ENCODE measurements at places on chromosomes 13 and 19.
A peak's percentile ranks its signal among the peaks of the same experiment; 100 is the strongest.

DNA sequence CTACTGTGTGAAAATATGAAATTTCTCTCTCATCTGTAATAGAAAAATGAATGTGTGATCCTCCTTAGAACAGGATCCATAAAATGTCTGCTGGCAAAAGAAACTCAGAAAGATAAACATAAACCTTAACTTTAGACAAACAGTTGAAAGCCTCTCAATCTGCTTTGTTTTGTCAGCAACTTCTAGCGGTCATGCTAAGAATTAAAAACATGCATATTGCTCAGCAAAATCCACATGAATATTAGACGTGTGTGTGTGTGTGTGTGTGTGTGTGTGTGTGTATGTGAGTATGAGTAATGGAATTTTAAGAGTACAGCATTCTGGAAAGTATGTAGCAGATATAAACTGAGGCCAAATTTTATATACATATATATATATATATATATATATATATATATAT, 1779.2 kb upstream of the MIR17HG start:
- DNase-seq = no peak

- DNase-seq = no peak
These were observed 4.0 kb upstream of the FTL start for GRCh38 chr19:48961051-48961649.

DNA sequence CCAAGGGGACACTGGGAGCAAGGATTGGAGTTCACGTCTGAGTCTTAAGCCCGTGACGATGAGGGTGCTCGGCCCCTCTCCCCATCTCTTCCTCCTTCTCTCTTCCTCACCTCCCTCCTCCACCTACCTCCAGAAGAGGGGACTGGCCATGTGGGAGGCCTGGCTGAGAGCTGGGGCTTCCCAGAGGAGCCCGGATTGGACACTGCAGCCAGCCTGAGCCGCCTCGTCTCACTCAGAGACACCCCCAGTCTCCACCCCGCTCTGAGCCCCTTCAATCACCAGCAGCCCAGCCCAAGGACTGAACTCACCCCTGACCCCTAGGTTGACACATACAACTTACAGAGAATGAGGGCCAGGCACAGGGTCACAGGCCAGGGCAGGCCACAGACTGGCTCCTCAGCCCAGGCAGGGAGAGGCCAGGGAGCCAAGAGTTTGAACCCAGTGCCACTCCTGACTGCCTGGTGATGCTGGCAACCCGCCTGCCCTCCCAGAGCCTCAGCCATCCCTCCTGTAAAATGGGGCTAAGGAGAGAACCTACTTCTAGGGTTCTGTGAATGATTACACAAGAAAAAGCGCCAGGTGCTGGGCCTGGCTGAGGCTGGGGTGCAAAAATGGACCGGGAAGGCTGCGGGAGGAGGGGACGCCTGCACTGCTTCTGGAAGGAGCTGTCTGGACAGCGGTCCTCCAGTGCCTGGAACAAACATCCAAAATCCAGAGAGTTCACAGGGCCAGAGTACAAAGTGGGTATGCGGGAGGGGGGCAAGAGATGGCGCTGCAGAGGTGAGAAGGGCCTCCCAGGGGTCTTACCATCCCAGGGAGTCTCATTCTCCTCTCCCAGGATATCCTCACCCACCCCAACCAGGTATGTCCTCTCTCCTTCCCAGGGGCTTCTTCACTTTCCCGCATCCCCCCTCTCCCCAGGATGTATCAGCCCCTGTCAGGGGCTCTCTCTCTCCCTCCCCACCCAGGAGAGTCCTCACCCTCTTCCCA, 1.1 kb downstream of the CD79A start:
- DNase-seq = no peak

DNA sequence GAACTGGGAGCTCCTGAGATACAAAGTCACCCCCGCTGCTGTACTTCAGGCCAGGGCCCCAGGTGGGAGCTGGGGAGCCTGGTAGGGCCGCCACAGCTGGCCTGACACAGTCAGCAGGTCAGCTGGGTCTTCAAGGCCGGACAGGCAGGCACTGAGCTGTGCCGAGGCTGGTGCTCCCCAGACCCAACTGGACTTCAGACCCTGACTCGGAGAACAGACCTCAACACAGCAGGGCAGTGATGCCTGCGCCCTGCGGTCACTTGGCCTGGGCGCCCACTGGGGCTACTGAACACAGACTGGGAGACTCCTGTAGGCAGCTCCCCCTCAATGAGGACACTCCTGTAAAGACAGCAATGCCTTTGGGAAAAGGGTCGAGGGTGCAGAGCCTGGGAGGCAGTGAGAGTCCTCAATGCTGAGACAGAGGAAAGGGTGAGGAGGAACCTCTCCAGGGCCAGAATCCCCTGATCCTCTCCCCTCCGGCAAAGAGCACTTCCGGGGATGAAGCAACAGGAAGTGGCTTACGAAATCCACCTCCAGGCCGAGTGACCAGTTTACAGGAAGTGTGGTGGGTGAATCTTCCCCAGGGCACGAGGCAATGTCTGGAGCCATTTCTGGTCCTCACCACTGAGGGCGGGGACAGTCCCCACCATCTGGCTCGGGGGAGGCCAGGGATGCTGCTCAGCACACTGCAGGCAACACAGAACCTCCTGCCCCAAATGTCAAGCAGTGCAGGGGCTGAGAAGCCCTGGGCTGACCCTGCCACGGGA, 40.8 kb upstream of the ISYNA1 start:
- DNase-seq = peak; percentile 77

DNA sequence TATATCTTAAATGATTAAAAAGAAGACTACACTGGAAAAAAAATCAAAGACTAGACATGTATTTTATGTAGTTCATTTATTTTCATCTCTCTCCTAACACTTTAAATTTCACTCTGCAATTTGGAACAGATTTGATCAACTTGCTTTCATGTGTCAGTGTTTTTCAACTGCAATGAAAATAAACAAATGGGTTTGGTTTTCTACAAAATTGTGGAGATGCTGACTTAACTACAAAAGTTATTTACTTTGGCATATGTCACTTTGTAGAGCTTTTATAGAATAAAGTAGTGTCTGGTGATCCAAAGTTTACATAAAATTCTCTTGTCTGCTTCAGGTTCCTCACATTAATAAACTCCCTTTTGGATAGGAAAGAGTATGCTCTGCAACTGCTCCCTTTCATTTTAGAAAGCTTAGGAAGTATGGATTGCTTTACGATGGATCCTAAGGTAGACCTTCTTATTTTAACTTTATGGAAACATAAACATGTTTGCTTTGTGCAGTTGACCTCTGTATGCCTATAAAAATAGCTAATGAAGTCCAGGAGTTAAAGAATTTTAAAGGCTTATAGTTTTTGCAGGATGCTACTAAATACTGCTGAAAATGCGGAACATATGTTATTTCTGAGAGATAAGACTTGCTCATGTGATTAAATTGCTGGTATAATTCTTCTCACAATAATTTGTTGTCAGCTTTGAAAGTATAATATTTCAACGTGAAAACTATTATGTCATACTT, 815.9 kb downstream of the PCDH9 start:
- DNase-seq = no peak

DNA sequence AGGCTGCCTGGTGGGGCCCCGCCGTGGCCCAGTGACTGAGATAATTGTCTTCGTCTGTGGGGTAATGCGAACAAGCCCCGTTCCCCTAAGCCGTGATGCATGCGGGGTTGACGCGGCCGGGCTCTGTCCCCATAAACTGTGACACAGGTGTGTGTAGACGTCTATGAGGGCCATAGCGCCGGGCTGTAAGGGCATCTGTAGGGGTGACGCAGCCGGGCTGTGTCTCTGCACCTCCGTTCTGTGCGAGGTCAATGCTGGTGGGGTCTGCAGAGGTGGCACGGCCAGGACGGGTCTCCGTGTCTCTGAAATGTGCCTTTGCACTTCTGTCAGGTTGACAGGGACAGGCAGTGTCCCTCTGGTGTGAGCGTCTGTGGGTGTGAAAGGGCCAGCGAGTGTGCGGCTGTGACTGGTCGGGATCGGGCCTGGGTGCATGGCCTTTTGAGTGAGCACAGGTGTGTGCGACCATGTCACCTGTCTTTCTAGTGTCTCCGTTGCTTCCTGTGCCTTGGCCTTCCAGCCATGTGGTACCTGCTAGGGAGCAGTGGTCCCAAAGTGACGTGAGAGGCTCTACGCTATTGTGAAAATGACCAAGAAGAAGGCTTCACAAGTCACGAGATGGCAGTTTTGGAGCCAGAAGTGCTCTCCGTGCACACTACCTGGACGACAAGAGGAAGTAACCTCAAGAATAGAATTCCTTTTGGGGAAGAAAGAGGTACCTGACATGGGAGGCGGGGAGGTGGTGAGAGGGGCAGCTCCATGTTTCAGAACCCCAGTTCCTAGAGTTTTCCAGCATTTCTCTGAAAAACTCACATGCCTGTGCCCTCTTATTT, 16.4 kb upstream of the ZNF331 start:
- no peak for DNase-seq

- DNase-seq = no peak
These were observed 32.2 kb downstream of the SLAIN1 start for GRCh38 chr13:77729502-77730221.

GRCh38 chr13:93309886-93310523, 83.4 kb downstream of the GPC6 start:
- DNase-seq = peak; percentile 26

- DNase-seq = no peak
These were observed 6.7 kb upstream of the RCBTB2 start for GRCh38 chr13:48539550-48539949.

- no peak for DNase-seq
These were observed 228.3 kb downstream of the FOXO1 start for GRCh38 chr13:40438022-40438680.

GRCh38 chr13:96172066-96172465, 82.2 kb downstream of the HS6ST3 start:
- no peak for DNase-seq
